ENCODE measurements at places on chromosomes 12 and 14. TPM values are rescaled to one million over a fixed set of nuclear protein-coding genes. Genes with fewer than 3 reads are reported as not detected.

KLRD1 gene
- polyA plus RNA-seq = under 0.01 TPM

PLA2G1B gene
- polyA plus RNA-seq = not detected

ADIPOR2 gene
- polyA plus RNA-seq = 35.7 TPM

SELPLG gene
- polyA plus RNA-seq = 0.80 TPM

IL31 gene
- not detected for polyA plus RNA-seq

BHLHE41 gene
- 6.0 TPM for polyA plus RNA-seq

OR4Q3 gene
- polyA plus RNA-seq = not detected

CABP1 gene
- polyA plus RNA-seq = 0.04 TPM

CACNA2D4 gene
- 0.03 TPM for polyA plus RNA-seq

GYS2 gene
- not detected for polyA plus RNA-seq

TOMM20L gene
- not detected for polyA plus RNA-seq

GNG2 gene
- polyA plus RNA-seq = 0.39 TPM

FOXN3 gene
- 10.1 TPM for polyA plus RNA-seq

LBHD2 gene
- polyA plus RNA-seq = not detected

GMPR2 gene
- 84.6 TPM for polyA plus RNA-seq

HOXC4 gene
- polyA plus RNA-seq = 0.81 TPM

ANAPC5 gene
- 141 TPM for polyA plus RNA-seq

CLEC4C gene
- polyA plus RNA-seq = not detected

SLC38A4 gene
- polyA plus RNA-seq = 0.37 TPM

TCL1B gene
- not detected for polyA plus RNA-seq

All from keratinocyte (primary cell).